Activated naive CD4-positive, alpha-beta T cell (primary cell): ENCODE measurements at places on chromosomes 2 and 18.

DNA sequence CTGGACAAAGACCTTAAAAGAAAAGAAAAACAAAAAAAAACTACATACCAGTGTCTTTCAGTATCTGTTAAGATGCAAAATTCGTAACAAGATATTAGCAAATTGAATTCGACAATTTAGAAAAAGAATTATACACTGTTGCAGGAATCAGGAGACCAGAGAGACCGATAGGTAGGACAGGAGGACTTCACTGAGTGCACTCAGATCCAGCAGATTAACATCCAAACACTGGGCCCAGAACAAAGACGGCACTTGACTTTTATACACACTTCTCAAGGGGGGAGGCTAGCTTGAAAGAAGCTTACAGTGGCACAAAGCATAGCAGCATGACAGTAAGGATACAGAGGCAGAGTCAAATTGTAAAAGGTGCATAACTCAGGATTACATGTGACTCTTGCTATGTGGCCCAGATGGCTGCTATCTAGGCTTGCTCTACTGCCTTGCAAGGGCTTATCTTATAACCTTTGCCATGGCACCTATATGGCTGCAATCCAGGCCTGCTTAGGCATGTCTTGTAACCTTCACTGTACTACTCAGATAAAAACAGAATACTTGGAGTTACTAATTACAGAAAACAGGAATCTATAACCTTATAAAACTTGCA is 507.3 kb upstream of the LRRTM4 start:
- no peak for DNase-seq

DNA sequence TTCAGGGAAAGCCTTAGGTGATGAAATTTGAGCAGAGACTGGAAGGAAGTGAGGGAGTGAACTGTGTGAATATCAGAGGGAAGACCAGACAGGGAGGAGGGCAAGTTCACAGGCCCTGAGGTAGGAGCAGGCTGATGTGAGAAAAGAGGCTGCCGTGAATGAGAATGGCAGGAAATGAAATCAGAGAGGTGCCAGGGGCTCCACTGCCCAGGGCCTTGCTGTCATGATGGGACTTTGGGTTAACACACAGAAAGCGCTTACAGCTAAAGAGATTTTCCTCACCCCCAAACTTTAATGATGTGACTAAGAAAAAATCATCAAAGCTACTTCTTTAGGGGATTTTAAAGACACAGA is 53.8 kb downstream of the MARCHF4 start:
- DNase-seq = no peak

GRCh38 chr2:11962707-11963328 is 216.4 kb downstream of the LPIN1 start:
- DNase-seq = no peak

DNA sequence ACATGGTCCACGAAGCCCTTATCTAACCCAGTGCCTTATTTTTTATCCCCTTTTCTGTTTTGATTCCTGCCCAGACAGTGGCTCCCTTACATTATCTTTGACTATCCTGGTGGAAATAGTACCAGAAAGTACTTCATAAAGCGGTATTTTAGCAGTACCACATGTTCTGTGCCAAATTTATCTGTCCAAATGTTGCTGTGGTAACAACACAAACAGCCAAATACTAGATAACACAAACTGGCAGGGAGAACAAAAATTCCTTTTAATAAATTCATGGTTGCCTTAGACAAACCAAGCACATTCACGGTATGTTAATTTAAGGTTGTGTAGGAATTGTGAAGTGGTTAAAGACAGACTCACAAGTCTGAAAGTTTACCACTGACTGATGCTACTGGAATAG is 187.9 kb upstream of the LHCGR start:
- no peak for DNase-seq

DNA sequence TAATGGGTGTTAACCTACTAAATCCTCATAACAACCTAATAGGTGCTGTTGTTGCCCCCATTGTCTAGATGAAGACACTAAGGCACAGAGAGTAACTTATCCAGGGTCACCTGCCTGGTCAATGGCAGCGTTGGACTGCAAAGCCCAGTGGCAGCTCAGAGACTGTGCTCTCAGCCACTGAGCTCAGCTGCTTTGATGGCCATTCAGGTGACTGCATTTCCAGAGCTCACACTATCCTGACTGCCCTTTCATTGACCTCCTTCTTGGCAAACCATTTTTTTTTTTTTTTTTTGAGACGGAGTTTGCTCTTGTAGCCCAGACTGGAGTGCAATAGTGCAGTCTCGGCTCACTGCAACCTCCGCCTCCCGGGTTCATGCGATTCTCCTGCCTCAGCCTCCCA is 115.2 kb downstream of the MAPK4 start:
- no peak for DNase-seq

DNA sequence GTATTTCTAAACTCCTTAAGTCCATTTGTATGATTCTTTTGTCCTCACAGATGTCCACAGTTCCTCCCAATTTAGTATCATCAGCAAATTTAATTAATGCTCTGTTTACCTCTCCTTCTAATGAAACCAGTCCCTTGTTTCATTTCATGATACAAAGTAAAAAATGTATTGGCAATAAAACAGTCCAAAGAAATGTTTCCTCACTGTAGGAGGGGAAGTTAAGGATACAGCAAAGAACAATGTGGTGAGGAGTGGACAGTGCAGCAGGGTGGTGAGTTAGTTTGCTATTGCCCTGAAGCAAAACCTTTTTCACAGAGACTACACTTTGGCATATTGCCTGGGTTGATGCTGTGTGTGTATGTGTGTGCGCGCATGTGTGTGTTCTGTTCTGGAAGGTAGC is 401.5 kb downstream of the ARHGAP15 start:
- DNase-seq = no peak
